ENCODE measurements at places on chromosomes 4 and X.

GRCh38 chr4:56245547-56246232 lies 141.6 kb downstream of the AASDH start:
- no peak for DNase-seq

DNA sequence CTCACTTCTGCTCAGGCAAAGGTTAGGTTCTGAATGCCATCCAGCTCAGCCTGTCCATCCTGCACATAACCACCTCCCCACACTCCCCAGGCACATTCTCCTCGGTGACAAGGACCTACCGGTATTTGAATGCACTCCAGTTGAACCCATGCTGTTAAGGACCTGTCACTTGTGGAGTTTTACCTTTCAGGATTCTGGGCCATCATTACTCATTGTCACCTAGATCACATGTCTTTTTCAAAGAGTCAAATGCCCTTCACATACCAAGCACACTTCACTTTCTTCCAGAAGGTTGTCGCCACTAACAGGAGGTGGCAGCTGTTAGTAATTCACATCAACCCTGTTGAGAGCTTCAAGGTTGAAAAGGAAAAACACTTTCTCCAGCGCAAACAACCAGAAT lies 218.3 kb downstream of the SOWAHB start:
- no peak for DNase-seq

DNA sequence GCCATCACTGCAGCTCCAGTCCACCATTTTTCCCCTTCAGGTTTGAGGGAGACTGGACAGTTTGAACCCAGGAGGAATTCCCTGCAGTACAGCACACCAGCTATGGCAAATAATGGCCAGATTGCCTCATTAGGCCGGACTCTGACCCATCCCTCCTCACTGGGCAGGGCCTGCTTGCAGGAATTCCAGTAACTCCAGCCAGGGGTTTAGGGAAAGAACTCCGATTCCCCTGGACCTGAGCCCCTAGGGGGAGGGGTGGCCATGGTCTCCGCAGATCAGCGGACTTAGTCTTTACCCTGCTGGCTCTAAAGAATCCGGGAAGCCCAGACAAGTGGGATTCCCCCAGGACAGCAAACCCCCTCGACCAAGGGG lies 342.8 kb downstream of the DMD start:
- DNase-seq, result no peak

GRCh38 chr4:54959651-54960116 lies 165.7 kb downstream of the KDR start:
- DNase-seq, result no peak

GRCh38 chr4:135741583-135741982 lies 1540.0 kb upstream of the PABPC4L start:
- DNase-seq, result no peak

DNA sequence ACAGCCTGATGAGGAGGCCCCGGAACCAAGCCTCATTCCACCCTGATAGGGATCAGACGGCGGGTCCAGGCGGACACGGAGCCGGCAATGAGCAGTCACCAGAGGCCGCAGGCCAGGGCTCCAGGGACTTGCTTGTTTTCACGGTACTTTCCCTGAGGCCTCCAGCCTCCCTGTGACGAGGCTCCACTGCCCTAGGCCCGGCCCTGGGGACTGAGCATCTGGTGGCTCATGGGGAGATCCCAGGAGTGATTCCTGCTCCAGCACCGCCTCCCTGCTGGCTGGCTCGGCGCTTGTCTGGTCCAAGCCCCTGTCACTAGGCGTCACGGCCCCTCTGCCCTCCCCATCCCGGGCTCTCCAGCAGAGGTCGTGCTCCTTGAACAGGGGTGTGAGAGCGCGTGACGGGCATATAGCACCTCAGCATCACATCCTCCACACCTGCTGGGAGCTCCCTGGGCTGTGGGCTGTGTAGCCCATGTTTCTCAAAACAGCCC lies 14.1 kb downstream of the HTRA3 start:
- DNase-seq, result no peak

GRCh38 chr4:829761-830600 lies 4.1 kb upstream of the CPLX1 start:
- no peak for DNase-seq

DNA sequence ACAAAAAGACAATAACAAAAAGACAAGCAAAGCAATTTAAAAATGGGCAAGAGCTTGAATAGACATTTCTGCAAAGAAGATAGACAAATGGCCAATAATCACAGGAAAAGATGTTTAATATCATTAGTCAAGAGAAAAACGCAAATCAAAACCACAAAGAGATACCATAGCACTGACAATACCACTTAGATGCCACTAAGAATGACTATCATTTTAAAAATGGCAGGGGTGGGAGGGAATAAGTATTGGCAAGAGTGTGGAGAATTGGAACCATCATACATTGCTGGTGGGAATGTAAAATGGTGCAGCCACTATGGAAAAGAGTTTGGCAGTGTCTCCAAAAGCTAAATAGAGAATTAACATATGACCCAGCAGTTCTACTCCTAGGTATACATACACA lies 15.1 kb upstream of the EXOC1 start:
- DNase-seq, result no peak

- DNase-seq, result no peak
Observed at GRCh38 chr4:111697176-111697942, 447.9 kb upstream of the FAM241A start.

DNA sequence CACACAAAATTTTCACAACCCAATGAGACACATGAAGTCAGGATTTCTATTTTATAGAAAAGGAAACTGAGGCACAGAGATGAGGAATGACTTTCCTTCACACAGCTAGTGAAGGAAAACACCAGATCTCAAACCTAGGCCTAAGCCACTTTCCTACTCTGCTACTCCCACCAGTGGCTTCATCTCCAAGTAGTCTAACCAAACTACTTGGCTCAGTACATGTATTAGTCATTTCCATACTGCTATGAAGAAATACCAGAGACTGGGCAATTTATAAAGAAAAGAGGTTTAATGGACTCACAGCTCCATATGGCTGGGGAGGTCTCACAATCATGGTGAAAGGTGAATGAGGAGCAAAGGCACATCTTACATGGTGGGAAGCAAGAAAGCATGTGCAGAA lies 196.6 kb downstream of the EVC2 start:
- DNase-seq, result no peak

- no peak for DNase-seq
Observed at GRCh38 chr4:126269106-126269505, 954.4 kb downstream of the FAT4 start.

- DNase-seq, result no peak
Observed at GRCh38 chr4:45358573-45359506, 632.5 kb upstream of the GNPDA2 start.

- DNase-seq, result no peak
Observed at GRCh38 chrX:2733286-2733685, 18.6 kb upstream of the XG start.

- DNase-seq, result no peak
Observed at GRCh38 chr4:135282676-135283075, 1081.1 kb upstream of the PABPC4L start.
